Iris pigment epithelial cell (primary cell): ENCODE measurements at places on chromosomes 11 and 22.
A peak's percentile ranks its signal among the peaks of the same experiment; 100 is the strongest.

GRCh38 chr11:65797711-65798110 lies 10.8 kb downstream of the OVOL1 start:
- no peak for DNase-seq

GRCh38 chr11:30143098-30143705 lies 87.6 kb upstream of the FSHB start:
- peak; percentile 9 for DNase-seq

DNA sequence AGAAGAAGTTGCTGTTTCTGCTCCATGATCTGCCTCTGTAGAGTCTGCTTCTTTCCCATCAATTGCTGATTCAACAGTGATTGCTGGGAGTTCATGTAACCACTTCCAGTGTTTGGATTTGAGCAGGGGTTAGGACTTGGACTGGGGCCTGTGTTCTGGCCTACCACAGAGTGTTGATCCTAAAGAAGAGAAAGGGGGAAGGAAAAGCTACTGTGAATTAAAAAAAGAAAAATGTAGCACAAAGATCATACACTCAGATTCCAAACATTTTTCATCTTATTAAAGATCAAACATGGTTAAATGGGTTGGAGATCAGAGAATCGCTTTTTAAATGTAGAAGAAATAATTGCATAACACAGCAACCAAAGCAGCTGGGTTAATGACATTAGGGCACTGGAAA lies 67.6 kb upstream of the MTMR2 start:
- peak; percentile 65 for DNase-seq

DNA sequence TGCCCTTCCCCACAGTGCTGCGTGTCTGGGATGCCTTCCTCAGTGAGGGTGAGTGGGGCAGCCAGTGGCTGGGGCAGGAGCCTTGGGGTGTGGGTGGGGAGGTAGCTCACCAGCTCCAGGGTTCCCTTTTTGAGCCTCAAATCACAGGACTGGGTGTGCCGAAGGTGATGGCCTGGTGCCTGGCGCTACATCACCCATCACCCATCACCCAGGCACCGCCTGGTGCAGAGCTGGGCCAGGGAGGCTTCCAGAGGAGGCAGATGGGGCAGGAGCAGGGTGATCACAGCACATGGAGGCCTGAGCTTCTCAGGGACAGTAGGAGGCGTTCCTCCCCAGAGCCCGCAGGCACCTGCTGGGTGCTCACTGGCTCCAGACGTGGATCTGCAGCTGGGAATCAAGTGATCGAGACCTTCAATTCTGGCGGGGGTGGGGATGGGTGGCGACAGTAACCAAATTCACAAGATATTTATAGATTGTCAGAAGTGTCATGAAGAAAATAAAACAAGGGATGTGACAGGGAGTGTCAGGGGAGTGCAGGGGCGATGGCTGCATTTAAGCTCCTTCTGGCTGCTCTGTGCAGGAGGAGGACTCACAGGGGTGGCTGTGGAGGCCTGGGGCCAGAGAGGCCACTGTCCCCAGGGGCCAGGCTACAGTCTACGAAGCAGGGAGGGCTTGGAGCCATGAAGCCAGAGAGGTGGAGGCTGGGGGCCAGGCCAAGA lies 3.2 kb downstream of the TBC1D10C start:
- DNase-seq: no peak

DNA sequence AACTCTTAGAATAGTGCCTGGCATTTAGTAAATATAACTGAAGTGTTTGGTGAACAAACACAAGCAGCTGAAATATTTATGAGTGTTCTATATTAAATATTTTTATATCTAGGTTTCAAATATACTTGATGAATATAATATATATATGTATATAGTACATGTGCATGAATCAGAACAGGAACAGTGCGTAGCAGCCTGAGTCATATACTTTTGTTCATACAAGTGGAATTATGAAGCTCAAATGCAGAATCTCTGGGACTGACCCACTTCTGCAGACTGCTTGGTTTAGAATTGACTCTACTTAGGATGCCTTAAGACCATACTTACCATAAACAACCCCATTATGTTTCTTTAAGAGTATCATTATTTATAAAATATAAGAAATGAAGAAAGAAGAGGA lies 997.8 kb upstream of the RAG2 start:
- no peak for DNase-seq

GRCh38 chr22:50439871-50440331 lies 34.9 kb downstream of the SBF1 start:
- DNase-seq: no peak

DNA sequence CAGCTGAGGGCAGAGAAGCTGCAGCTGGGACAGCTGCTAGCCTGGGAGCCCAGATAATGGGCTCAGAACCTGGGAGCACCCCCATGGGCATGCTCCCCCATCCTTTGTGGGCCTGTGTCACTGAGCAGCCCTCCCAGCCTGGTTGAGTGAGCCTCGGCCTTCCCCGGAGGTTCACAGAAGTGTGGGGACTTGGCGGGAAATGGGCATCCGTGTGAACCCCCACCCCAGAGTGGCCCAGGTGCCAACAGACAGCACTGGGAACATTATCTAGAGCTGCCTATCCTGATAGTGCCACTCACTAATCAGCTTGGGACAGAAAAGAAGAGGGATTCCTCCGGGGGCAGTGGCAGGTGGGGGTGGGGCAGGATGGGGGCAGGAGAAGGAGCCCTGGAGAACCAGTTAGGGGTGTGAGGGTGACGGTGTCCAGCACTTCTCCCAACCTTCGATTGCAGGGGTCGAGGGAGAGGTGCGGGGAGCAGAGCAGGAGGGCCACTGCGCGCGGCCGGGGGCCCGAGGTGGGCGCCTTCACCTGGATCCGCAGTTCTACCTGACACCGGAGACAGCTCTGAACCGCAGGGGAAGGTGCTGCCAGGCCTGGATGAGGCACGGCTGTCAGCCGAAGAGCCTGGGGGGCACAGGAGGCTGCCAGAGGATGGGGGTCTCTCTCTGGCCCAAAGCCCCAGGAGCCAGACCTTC lies 33.1 kb downstream of the FLRT1 start:
- DNase-seq: no peak

DNA sequence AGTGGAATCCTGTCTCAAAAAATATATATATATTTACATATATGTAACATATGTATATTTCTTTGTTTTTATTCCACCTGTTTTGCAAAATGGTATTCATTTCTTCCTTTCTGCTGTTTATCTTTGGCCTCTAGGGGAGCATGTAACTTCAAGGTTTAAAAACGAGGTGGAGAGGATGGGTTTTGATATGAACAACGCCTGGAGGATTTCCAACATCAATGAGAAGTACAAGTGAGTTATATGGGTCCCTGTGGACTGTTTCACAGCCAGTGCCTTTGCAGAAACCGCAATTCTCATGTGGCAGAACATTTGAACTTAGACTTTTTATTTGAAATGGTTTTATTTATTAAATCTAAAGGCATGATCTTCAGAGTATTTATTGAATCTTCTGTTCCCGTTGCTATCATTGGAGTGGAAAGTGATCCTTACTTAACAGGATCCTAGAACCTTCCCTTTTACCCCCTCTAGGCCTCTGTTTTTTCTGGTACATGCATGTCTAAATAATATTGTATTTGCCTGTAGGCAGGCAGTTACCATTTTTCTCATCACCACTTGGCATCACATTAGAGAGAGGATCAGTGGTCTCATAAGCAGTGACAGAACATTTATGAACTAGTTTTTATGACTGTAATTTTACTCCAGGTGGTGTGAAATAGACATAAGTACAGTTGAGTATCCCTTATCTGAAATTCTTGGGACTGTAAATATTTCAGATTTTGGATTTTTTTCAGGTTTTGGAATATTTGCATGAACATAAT lies 81.5 kb upstream of the HORMAD2 start:
- DNase-seq: no peak

GRCh38 chr22:22687638-22688500 lies 43.5 kb downstream of the GGTLC2 start:
- DNase-seq: peak; percentile 64

DNA sequence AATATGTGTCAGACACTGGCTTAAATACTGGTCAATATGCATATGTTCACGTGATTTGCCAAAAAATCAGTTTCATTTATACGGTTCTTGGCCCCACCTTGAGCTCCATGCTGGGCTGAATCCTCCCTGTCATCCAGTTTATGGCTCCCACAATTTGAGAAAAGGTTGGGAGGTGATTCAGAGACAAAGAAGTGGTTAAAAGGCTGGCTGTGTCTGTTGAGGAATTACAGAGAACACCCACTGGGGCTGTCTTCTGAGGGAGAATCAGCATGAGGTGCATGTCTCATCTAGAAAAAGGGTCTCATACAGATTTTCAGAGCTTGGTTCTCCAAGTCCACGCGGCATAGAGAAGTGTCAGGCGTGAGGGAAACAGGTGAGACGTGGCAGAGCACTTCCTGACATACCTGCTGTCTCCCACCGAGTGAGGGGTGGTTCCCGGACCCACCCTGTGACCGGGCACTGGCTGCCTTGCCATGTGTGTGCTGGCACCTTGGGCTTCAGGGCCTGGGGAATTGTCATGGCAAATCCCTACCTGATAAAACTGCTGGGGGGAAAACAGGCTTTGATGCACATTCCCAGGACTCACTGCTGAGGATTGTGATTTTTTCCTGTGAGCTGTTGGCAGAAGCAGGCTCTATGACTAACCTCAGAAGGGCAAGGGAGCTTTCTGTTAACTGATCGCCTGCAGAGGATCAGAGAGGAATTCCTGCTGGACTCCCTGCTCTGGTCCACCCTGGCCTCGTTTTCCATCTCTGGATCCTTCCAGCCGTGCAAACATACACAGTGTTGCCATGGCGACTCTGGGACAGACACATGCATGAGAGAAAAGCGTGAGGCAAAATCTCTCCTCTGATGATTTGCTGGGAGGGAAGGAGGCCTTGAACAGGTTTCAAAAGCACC lies 223.6 kb downstream of the ADAMTS15 start:
- DNase-seq: peak; percentile 59

GRCh38 chr11:7645206-7645605 lies 28.1 kb downstream of the CYB5R2 start:
- DNase-seq: no peak

GRCh38 chr11:115561116-115561515 lies 56.9 kb upstream of the CADM1 start:
- DNase-seq: no peak

- no peak for DNase-seq
Observed at GRCh38 chr22:47121791-47122190, 359.3 kb downstream of the TBC1D22A start.

GRCh38 chr11:2929950-2930703 lies 907 bp upstream of the PHLDA2 start:
- peak; percentile 60 for DNase-seq

DNA sequence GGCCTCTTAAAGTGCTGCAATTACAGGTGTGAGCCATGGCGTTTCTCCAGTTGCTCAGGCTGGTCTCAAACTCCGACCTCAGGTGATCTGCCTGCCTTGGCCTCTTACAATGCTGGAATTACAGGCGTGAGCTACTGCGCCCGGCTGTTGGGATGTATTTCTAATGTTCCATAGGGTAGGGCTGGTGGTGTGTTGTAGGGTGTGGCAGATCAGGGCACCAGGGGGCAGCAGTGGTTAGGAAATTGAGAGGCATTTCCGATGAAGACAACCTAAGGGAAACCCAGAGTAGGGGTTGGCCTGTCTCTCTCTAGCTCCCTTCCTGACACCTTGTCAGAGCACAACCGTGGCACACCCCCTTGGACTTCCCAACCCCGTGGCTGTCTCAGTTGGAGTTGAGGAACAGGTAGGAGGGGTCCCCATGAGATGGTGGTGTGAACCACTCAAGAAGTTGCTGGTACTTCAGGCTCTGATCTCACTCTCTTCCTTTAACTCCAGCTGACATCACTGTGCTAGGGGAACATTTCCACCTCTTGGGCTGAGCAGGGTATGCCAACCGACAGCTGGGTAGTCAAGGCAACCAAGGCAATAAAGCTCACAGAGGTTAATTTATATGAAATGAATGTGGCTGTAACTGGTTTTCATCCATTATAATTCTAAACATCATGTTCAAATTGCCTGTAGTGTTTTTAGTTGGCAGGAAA lies 33.0 kb downstream of the YWHAH start:
- DNase-seq: peak; percentile 60

- no peak for DNase-seq
Observed at GRCh38 chr11:13290221-13290980, 12.8 kb downstream of the BMAL1 start.
